RPMI8226 (cell line): ENCODE measurements at places on chromosomes 2 and 18.
A peak's percentile ranks its signal among the peaks of the same experiment; 100 is the strongest.

DNA sequence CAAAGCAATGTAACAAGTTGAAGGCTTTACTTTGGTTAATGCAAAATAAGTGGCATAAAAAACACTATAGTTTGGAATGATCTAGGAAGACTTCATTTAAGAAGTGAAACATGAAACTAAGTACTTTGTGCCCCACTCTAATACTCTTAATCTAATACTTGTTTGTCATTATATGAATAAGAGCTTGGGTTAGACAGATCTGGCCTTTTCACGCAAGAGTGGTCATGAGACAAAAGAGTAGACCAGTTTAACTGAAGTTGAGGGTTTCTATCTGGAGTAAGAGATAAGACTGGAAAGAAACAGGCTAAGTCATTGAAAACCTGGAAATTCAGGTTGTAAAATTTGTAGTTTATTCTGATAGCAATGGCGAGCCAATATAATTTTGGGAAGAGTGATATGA is 2.8 kb downstream of the SLC30A6 start:
- DNase-seq: no peak

GRCh38 chr2:149594411-149594810 is 6.8 kb upstream of the MMADHC start:
- DNase-seq: no peak

DNA sequence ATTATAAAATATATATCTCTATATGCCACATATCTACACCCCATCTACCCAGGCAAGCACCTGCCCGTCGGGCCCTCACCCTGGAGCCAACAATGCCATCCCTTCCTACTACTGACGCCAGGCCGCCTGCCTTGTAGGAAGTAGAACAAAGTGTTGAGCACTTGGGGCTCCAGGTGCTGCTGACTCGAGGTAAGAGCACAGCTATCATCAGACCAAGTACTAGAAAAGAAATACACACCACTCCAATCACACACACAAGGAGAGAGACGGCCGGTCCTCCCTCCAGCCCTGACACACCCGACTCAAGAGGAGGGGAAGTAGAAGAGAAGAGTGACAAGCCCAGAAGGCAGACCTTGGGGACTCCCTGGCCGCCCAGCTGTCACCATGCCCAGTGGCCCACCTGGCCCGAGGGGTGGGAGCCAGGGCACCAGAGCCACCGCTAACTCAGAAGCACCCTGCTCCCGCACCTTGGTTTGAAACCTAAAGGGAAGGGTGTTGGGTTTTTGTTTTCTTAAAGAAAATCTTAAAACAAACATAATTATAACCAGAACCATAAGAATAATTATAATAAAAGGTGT is 64.0 kb upstream of the POMC start:
- no peak for DNase-seq

GRCh38 chr2:37782721-37783371 is 111.4 kb upstream of the CDC42EP3 start:
- no peak for DNase-seq

DNA sequence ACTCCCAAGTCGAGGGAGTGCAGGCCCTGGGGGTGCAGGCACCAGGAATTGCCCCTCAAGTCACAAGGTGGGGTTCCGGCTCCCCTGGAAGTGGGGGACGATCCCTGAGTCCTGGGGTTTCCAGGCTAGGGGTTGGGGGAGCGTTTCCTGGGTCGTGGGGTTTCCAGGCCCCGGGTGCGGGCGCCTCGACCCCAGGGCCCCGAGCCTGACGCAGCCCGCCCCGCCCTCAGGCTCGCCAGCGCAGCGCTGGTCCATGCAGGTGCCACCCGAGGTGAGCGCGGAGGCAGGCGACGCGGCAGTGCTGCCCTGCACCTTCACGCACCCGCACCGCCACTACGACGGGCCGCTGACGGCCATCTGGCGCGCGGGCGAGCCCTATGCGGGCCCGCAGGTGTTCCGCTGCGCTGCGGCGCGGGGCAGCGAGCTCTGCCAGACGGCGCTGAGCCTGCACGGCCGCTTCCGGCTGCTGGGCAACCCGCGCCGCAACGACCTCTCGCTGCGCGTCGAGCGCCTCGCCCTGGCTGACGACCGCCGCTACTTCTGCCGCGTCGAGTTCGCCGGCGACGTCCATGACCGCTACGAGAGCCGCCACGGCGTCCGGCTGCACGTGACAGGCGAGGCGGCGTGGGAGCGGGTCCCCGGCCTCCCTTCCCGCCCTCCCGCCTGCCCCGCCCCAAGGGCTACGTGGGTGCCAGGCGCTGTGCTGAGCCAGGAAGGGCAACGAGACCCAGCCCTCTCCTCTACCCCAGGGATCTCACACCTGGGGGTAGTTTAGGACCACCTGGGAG is 12.0 kb downstream of the SIGLEC15 start:
- DNase-seq: peak; percentile 38

GRCh38 chr2:30425326-30425725 is 21.7 kb upstream of the LCLAT1 start:
- DNase-seq: no peak
